ENCODE measurements at places on chromosomes 2 and 18.

DNA sequence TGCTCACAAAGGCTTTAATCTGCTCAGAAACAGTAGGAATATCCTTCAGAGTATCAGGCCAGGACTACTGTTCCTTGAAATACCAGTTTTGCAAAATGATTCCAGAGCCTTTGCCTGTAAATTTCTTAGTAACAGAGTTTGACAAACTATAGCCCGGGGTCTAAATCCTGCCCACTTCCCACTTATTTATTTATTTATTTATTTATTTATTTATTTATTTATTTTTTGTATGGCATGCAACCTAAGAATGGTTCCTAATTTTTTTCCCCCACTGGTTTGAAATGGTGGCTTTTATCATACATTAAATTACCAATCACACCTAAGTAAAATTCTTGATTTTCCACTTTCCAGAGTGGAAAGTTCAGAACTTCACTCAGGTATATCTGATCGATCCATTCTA is 45.6 kb downstream of the KCNG3 start:
- DNase-seq: no peak

- DNase-seq: peak; percentile 35
Observed at GRCh38 chr2:210421916-210422315, 54.6 kb downstream of the LANCL1 start.

DNA sequence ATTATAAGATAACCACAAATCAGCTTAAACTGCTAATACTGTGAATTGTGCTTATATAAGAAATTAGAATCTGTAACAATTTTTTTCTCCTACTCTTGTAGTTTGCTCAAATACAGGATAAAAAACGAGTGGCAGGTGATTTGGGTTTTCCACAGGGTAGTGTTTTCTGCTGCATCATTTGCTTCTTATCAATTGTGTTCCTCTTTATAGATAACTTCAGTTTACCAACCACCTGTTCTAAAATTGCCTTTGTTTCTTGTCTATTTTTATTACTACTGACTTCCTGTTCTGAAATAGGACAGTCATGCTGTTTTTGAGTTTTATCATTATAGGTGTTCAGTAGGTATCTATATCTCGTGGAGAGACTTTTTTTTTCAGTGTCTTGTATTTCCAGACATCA is 56.9 kb downstream of the MFSD6 start:
- no peak for DNase-seq

GRCh38 chr2:17591846-17592245 is 51.4 kb downstream of the VSNL1 start:
- no peak for DNase-seq

- no peak for DNase-seq
Observed at GRCh38 chr2:174051741-174052583, 86.8 kb upstream of the SP3 start.

DNA sequence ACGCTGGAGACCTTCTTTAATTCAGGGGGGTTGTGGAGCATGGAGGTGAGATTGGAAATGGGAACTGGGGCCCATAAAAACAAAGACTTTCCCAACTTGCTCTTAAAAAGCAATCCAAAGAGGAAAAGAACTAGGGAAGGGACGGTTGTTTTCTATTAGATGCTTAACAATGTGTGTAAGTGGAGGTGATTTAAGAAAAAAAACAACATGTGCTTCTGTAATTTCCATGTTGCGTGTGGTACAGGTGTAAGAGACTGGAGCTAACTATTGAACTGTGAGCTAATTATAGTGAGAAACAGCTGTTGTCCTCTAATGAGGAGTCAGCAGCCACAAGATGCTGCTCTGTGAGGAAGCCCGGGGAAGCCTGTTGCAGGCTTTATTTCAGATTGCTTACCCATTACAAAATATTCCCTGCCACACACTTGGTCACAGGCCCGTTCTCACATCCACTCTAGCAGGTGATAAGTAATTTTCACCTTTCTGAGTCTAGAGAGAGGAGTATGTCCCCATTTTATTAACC is 280.6 kb upstream of the PARD3B start:
- no peak for DNase-seq

DNA sequence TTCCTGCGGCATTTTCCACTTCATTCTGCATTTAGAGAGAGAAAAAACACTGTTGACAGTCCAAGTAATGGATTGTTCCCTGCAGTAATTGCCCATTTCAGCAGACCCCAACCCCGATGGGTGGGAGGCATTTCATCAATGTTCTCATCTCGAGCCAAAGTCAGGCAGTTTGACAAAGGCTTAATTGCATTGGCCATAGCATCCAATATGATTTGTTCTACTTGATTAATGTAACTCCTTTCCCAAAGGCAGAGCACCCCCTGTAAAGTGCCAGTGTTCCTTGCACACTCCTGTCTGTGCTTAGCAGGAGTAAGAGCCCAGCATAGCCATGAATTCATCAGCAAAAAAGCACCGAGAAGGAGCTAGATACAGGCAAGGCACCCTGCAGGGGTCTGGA is 174.4 kb downstream of the SEPTIN10 start:
- DNase-seq: no peak

DNA sequence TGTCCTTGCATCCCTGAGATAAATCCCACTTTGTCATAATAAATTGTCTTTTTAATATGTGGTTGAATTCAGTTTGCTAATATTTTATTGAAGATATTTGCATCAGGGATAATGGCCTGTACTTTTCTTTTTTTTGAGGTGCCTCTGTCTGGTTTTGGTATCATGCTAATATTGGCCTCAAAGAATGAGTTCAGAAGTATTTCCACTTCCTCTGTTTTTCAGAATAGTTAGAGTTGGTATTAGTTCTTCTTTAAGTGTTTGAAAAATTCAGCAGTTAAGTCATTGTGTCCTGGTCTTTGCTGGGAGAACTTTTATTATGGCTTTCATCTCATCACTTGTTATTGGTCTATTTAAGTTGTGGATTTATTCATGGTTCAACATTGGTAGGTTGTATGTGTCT is 464.1 kb upstream of the CRIM1 start:
- no peak for DNase-seq
